T-cell (primary cell): ENCODE measurements at places on chromosomes 7 and 10.

DNA sequence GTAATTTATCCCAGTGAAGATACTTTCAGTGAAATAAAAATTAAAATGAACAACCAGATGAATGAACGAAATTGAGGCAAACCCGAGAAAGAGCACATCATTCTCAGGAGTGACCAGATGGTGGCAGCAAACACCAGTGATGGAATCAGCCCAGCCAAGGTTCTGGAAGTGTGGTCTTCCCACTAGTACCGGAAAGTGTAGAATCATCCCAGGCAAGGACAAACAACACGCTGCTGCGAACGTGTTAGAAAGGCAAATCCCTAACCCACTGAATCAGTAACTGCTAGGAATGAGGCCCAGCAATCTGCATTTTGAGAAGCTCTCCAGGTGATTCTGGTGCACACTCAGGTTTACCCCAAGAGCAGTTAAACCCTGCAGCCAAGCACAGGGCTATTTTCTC lies 15.5 kb upstream of the SLC18A3 start:
- DNase-seq, result no peak

GRCh38 chr7:95861041-95861440 lies 88.7 kb downstream of the DYNC1I1 start:
- no peak for DNase-seq

- DNase-seq, result no peak
Measured at GRCh38 chr10:81135851-81136250, 598.1 kb downstream of the SH2D4B start.

GRCh38 chr10:110268442-110268841 lies 36.3 kb downstream of the SMNDC1 start:
- DNase-seq, result no peak
